ENCODE measurements at places on chromosomes 7 and 10.

DNA sequence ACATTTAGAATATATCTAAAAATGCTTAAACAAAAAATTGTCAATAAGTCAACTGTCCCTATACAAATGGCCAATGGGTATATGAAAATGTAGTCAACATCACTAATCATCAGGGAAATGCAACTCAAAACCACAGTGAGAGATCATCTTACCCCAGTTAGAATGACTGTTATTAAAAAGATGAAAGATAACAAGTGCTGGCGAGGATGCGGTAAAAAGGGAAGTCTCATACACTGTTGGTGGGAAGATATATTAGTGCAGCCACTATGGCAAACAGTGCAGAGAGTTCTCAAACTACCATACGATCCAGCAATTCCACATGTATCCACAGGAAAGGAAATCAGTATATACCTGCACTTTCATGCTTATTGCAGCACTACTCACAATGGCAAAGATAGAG, 48.6 kb upstream of the APBB1IP start:
- DNase-seq: no peak

DNA sequence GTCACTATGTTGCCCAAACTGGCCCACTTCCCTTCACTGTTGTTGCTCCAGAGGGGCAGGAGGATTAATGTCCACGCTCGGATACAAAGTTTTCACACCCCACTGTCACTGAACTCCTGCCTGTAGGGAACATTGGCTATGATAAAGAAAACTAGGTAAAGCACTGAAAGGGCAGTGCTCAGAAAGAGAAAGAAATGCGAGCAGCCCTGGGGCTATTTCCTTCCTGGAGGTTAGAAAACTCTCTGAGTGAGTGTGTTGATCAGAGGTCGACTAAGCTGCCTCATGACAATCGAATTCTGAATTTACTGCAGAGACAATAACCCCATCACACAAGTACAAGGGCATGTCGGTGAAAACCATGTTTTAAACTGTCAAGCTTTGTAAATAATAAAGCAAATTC, 227.2 kb upstream of the PITRM1 start:
- no peak for DNase-seq

DNA sequence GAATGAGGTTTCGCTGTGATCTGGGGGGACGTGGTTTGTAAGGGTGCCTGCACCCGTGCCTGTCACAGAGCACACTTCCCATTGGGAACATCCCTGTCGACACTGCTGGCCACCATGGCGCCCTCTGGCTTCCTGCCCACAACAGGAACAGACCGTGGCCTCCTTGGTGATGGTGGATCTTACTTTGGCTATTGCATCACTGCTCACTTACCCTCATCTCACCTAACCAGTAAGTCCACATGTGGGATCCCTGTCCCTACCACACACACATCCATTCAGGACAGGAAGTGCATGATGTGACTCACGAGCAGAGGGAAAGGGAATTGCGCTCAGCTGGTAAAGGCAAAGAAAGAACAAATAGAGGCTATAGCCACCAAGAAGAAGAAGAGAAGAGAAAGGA, 26.2 kb upstream of the SEC61G start:
- no peak for DNase-seq

DNA sequence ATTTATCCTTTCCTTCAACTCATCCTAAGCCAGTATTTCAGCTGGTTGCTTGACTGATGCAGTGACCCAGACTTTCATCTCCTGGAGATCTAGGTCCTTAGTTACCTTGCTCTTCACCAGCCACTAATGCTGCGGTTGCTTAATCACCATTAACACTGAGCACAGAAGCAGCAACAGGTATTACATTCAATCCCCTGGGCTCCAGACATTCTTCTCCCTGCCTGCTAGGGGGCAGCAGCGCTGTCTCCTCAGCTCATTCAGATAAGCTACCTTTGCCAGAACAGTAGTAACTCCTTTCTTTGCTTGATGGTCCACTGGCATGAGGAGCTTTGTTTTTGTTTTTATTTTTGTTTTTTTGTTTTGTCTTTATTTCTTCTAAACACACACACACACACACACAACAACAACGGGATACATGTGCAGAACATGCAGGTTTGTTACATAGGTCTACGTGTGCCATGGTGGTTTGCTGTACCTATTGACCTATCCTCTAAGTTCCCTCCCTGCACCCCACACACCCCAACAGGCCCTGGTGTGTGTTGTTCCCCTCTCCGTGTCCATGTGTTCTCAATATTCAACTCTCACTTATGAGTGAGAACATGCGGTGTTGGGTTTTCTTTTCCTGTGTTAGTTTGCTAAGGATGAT, 1043.2 kb upstream of the C7orf33 start:
- DNase-seq: no peak

- DNase-seq: no peak
Measured at GRCh38 chr10:113444766-113445365, 108.0 kb upstream of the HABP2 start.
